ENCODE measurements at places on chromosomes 7 and 10.

GRCh38 chr7:17367502-17367901 is 69.0 kb downstream of the AHR start:
- no peak for DNase-seq

DNA sequence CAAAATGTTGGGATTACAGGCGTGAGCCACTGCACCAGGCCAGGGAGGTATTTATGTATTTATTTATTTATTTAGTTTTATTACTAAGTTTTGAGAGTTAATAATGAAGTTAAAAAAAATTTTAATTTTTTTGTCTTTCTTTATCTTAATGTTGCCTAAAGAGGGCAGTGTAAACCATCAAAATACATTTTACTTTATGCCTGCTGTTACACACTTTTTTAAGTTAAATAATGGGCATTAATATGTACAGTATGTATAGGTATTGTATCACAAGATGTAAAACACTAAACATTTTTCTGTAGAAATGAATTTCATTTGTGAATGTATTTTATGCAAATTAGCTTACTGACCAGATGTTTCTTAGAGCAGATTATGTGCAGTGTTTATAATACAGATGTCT is 129.4 kb downstream of the AASS start:
- DNase-seq = no peak

DNA sequence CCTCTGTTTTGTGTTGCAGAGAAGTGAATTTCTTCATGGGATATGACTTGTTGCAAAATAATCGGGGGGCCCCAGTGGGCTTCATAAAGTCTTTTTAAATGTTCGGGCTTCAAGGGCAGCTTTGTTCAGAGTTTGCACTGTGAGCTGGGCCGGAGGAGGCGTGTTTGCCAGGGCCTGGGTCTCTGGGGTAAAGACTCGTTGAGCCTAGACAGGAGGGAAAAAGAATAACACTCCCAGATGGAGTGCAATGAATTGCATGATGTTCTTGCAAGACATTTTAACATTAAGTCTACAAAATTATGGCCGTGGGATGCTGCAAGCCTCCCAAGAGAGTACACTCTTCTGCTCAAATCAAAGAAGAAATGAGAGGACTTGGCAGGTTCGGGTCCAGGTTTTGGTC is 23.6 kb downstream of the BMPER start:
- DNase-seq = no peak

- DNase-seq = no peak
Measured at GRCh38 chr7:37751096-37751495, 67.5 kb downstream of the GPR141 start.

DNA sequence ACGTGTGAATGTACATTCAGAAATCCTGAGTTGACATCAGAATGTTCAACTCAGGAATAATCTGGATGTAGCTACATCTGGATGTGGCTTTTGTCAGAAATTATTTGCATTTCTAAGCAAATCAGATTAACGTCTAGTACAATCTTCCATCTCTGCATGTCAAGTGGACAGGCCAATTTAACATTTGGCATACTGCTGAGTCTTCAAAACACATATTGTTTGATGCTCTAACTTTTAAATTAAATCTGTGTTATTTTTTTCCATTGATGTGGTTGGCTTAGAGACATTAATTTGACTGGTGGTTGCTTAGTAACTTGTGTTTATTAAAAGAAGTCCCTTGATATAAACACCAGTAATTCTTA is 3.4 kb downstream of the STAMBPL1 start:
- no peak for DNase-seq

GRCh38 chr7:47335557-47336471 is 246.1 kb downstream of the TNS3 start:
- DNase-seq = no peak

GRCh38 chr7:6730343-6730633 is 23.5 kb upstream of the ZNF12 start:
- no peak for DNase-seq

- no peak for DNase-seq
Measured at GRCh38 chr7:47666164-47666862, 84.4 kb upstream of the TNS3 start.

GRCh38 chr7:131040467-131040932 is 287.2 kb upstream of the MKLN1 start:
- peak; percentile 53 for DNase-seq

DNA sequence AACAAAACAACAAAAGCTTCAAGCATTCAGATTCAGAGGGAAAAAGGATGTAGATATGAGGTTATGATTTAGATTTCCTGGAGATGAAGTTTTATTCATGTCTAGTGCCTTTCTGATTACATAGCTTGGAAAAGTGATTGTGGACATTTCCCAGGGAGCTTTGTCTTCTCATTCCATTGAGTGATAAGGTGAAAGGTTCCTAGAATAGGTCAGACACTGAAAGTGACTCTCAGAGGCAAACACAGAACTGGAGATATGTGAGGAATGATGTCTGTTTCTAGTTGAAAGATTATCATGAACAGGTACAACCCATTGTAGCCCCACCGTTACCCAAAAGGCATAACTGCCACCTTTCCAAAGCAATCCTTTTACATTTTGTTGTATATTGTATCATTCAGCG is 179.5 kb downstream of the CDCA7L start:
- DNase-seq = no peak

DNA sequence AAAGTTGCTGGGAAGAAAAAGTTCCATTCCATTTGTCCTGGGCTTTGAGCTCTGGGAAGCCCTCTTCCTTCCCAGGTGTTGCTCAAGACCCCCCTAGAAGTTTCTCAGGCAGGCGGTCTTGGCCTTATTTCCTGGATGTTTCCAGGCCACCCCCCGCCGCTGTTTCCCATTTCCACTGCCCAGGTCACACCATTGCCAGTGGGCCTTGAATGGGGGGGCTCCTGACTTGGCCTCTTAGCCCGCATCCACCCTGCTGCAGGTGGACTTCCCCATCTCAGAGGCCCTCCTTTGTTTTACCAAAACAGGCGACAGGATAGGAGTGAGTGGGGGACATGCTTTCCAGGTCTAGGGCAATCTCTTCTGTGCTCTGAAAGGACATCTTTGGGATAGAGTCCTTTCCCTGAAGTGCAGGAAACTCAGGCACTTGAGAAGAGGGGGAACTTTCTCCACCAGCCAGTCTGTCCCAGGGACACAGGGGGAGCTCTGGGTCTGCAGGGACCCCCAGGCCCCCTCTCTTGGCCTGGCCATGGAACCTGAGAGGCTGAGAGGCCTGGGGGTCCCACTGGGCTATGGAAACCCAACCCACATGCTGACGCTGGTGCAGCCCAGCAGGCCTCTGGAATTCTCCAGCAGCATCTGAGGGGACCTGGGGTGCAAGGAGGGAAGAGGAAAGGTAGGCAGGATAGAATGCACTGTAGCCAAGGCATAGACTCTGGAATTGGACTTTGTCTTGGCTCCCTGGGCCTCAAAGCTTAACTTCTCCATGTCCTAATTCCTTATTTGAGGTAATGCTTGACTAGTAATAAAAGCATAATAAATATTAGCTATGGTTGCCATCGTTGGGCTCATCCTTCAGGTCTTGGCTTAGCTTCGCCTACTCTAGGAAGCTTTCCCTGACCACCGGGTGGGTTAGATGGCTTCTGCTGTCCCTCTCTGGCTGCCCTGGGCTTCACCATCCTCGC is 17.6 kb downstream of the NEURL1 start:
- DNase-seq = no peak

DNA sequence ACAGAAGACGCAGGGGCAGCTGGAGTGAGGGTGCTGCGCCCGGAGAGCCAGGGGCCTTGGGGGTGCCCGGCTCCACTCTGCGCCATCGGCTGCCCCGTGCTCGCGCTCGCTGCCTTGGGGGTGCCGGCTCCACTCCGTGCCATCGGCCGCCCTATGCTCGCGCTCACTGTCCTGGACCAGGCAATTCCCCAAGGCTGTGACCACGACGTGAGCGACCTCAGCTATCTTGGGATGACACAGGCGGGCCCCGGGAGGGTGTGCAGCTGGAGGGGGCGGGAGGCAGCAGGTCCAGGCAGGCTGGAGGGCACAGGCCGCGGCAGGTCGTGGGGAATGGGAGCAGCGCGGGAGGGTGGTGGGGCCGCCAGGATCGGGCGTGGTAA is 29.7 kb downstream of the CYP2W1 start:
- no peak for DNase-seq

- DNase-seq = peak; percentile 23
Measured at GRCh38 chr10:127346604-127347003, 150.2 kb upstream of the INSYN2A start.

DNA sequence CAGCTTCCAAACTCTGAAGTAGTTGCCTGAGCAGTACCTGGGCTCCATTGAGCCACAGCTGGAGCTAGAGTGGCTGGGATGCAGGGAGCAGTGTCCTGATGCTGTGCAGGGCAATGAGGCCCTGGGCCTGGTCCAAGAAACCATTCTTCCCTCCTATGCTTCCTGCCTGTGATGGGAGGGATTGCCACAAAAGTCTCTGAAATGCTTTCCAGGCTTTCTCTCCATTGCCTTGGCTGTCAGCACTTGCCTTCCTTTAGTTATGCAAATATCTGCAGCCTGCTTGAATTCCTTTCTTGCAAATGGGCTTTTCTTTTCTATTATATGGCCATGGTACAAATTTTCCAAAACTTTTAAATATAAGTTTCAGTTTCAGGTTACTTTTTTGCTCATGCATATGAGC is 972.2 kb upstream of the MBL2 start:
- DNase-seq = no peak

All from activated T-cell treated with anti-CD3 and anti-CD28 coated beads, Interleukin-2, amount 50 U/mL, for 48 hours (primary cell).